ENCODE measurements at places on chromosomes 5 and 9.

DNA sequence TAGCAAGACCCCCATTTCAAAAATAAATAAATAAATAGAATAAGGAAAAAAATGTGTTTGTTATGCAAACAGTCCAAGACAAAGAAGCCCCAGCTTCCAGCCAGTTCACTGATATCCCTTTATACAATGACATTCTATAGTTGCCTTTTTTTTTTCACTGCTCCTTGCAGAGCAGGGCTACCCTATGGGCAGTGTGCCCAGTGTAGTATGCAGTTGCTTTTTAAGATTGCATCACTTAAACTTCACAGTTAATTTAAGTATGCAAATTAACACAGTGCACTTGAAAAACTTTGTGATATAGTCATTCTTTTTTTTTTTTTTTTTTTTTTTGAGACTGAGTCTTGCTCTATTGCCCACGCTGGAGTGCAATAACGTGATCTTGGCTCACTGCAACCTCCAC lies 40.8 kb upstream of the ARRDC3 start:
- DNase-seq = no peak

DNA sequence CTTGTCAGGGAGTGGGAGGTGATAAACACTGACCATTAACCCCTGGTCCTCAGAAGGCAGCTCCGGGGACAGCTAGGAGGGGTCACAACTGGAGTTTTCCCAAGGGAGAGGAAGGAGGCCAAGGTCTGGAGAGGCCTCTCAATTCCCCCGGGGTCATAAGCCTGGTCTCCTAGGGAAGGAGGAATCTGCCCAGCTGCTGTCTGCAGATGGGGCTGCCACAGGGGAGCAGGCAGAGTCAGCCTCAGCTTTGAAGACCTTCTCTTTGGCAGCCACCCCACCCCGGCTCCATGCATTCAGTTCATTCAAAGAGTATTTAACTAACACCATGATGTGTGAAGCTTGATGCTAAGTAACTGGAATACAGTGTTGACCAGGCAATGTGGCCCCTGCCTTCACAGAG lies 74.6 kb upstream of the HSPA9 start:
- DNase-seq = no peak

DNA sequence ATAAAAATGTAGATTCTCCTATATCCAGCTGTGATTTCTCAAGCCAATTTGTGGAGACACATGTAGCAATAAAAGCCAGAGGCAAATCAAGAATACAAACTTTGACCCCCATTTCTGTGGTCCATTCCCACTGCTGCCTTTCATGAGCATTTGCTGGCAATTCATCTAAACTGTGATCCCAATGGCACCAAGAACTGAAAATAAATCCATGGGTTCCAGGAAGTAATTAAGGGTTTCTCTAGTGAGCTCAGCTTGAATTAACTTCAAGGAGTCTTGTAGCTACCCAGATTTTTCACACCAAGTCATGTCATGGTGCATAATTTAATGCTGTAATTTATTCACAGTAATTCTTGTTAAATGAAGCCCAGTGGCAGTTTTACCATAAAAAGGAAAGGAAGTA lies 145.0 kb upstream of the SMC2 start:
- DNase-seq = no peak

GRCh38 chr5:147267082-147267832 lies 32.4 kb downstream of the STK32A start:
- no peak for DNase-seq

- no peak for DNase-seq
Observed at GRCh38 chr5:40790947-40791593, 7.1 kb downstream of the PRKAA1 start.

All from astrocyte of the cerebellum (primary cell).